ENCODE measurements at places on chromosomes 2 and 18.

GRCh38 chr2:199703199-199703598 is 147.8 kb downstream of the FTCDNL1 start:
- no peak for DNase-seq

DNA sequence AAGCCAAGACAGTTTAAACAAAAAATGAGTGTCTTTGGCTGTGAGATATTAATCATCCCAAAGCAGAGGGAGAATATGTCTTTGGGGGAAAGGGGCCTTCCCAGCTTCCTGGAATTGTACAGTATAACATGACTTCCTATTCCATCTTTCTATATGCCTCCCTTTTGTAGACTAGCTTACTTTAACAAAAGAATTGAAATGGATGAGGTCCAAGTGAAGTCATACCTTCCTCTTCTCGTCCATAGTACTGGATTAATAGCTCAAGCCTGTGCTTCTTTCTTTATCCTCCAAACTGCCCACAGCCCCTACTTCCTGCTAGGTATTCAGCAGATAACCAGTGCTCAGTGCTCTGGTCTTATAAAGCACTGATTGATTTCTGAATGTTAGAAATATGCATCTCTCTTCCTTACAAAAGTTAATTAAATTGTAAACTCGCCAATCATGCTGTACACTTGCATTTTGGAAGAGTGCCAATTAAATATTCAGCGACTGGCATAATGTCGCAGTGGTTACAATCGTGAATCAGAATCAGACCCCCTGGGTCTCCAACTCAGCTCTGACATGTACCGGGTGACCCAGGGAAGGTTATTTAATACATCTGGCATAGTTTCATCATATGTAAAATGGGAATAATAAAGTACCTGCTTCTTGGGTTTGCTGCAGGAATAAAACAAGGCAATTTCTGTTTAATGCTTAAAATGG is 325.1 kb downstream of the RND3 start:
- DNase-seq: no peak

- no peak for DNase-seq
Measured at GRCh38 chr2:12412898-12413305, 303.8 kb upstream of the TRIB2 start.

DNA sequence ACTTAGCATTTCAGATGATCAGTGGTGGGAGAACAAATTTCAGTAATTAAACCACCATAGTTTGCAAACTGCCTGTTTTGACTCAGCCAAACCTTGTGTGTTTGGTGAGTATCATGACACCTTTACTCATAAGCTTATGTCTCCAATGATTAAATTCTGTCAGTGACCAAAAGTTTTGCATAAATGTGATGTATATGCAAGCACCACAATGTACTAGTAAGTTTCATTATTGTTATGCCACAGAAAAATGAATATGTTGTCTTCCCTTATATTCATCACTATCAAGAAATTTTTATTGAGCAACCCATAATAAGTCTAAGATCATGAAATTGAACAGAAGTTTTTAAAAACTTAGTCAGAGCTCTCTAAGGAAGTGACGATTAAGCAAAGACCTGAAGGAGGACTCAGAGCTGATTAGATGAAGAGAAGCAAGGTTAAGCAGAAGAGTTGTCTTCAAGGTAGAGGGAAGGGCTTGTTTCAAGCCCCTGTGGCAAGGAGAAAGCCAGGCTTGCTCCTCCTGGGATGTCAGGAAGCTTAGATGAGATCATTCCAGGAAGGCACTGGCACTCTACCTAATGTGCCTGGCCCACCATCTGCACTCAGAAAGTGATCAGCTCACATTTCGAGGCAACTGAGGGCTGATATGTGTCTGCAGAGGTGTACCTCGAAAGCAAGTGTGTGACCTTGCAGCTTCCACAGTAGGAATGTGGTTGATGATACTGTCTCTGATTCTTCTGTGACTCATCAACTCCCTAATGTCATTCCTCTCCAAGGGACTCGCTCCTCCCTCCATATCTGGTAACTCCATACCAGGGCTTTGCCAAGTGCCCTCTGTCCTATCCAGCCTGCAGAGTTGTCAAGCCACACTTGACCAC is 54.7 kb downstream of the KCTD18 start:
- no peak for DNase-seq

GRCh38 chr2:11344342-11344955 is at the start of gene ROCK2:
TSS of gene ROCK2 (minus strand) at chr2:11344636. CDS start at chr2:11344136, 500 bp downstream.
- peak; percentile 93 for DNase-seq

GRCh38 chr2:28643911-28644334 is 107.7 kb upstream of the PPP1CB start:
- no peak for DNase-seq

GRCh38 chr2:224466304-224466895 is 64.5 kb upstream of the FAM124B start:
- DNase-seq: no peak

DNA sequence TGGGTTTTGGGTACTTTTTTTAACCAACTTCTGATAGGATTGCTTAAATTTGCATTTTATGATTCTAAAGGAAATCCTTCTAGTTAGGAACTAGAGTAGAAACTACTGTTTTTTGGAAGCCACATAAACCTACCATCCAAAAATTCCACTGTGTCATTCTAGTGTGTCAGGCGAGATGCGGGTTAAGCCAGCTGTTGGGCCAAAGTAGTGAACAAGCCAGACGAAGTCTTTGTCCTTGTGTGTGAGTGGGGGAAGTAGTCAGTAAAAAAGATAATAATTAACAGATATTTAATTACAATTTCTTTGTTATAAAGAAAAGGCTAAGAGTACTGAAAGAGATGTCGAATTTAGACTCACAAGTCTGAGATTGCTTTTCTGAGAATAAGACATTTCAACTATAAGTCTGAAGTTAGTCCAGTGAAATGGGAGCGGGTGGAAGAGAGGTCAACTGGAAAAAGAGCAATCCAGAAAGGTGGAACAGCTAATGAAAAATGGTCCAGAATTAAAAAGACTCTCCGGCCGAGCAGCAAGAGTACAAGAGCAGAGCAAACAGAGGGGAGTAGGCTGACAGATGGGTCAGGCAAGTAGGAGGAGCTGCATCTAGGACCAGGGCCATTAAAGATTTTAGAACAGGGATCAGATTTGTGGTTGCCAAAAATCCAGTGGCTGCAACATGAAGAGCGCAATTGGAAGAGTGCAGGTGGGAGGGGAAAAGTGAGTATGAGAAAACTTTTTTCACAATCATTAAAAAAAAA is 1.5 kb downstream of the EPB41L5 start:
- no peak for DNase-seq

DNA sequence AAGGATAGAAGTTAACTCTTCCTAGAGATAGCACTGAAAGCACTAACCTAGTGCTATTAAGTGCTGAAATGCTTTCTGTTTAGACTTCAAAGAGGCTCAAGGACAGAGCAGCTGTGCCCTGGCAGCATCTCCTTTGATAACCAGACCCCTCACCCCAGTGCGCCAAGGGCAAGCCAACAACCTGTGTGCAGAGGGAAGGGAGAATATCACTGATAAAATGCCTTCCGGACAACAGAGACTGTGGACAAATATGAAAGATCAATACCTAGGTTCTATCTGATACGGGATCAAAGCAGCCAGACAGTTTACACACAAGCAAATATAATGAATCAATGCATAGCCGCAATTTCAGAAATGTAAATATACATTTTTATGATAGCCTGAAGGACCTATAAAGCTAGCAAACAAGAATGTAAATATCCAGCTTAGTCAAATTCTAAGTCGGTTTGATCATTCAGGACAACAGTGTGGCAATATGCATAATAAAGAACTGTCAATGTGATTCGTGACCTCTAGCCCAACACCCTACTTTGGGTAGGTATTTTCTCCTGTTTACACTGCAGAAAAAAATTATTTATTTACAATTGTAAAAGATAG is 91.8 kb upstream of the RFX8 start:
- DNase-seq: no peak

DNA sequence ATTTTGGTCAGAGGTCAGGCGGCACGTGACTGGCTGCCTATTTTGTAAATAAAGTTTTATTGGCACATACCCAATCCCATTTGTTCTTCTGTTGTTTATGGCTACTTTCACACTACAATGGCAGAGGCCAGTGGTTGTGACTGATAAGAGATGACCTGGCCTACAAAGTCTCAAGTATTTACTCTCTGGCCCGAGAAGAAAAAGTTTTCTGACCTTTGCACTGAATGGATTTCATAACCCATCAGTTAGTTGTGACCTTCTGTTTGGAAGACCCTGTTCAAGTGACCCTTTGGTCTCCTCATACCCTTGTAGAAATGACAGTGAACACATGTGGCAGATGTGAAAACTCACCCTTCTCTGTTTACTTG is 121.4 kb upstream of the MGAT5 start:
- no peak for DNase-seq

DNA sequence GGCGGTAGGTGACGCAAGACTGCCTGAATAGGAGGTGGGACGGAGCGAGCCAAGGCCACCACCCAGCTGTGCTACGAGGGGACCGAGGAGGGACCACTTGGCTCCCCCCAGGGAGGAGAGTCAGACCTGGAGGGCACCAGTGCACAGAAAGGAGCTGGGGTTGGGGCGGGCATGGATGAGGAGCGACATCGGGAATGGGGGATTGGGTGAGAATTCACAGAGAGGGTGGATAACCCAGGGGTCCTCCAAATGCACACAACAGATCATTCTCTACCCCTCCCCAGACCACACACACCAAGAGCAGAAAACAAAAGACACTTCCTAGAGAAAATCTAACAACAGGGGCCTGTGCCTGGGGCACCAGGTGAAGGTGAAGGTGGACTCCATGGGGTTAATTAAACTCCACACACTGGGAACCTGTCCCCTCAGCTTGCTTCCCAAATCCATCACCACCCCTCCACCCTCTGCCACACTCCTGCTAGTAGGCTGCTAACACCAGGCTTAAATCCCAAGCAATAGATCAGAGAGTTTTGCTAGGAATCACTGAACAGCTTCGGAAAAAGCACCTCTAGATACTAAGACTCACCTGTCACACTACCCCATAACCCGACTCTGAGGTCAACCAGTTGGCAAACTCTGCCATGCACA is 274.6 kb downstream of the EIPR1 start:
- DNase-seq: peak; percentile 43

- DNase-seq: peak; percentile 69
Measured at GRCh38 chr2:105328281-105329196, 996 bp downstream of the TGFBRAP1 start.

DNA sequence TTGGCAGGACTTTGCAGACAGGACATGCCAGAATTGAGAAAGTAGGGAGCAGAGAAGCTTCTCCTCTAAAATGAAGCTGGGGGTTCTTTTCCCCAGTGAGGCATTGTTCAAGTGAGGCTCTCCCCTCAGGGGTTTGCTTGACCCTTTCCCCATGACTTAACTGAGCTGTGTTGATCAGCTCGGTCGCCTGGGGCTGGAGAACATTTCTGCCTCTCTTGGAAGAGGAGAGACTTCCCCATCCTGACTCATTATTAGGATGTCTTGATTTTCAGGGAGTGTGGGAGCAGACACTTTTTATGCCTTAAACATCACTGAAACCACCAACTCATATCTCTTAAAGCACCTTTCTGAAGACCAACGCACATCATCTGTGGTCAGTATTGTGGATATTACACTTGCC is 27.9 kb upstream of the GLI2 start:
- DNase-seq: no peak

GRCh38 chr2:66915237-66915636 is 480.3 kb downstream of the MEIS1 start:
- DNase-seq: no peak

DNA sequence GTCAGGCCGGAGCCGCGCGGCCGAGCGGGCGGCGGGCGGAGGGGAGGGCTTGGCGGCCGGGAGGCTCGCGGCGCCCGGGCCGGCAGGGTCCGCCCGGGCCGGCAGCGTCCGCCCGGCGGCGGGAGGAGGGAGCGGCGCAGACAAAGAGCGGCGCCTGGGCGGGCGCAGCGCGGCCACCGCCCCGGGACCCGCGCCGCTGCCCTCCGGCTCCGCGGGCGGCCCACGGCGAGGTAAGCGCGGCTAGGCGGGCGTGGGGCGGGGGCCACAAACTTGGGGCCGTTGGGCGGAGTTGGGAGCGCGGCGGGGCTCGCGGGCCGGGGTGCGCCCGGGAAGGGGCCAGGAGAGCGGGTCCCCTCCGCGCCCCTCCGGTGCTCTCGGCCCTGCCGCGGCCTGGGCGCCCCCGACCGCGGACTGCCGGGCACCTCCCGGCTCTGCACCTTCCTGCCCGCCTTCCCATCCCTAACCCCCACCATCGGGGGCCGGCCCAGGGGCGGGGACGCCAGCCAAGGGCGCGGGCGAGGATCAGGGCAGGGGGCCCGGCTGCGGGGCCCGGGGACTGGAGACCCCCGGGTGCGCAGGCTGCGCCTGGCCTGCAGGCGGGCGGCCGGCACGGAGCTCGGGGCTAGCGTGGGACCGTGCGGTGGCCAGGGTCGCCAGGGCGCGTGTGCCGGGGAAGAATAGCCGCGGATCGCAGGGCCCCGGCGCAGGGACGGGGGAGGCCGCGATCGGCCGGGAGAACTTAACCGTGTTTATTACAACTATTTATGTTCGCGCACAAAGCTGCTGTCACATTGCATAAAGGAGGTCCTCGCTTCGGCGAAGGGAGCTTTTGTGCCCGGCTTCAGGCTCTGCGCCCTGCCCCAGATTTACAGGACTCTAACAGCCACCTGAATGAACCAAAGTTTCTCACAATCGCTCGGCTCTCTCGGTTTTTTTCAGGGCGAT is at the start of gene NCK2:
Gene NCK2, plus strand, starts transcription at position 4 of the 945 bp plus-strand sequence. CDS start 110,152 bp downstream, outside the sequence.
- DNase-seq: no peak

DNA sequence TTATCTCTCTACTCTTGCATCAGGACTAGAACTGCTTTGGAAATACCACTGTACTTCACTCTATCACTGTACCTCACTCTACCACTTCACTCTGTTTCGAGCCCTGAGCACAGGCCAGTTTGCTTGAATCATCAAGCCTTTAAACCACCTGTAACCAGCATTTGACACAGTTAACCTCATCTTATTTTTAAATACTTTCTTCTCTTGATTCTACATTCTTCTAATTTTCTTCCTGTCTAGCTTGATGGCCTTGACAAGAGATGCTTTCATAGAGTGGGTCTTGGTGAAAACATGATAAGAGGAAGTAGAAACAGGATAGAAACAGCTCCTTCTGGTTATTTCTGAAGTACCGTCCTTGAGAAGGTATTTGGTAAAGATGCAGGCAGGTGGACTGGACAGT is 78.1 kb downstream of the SPIRE1 start:
- DNase-seq: no peak

- peak; percentile 47 for DNase-seq
Measured at GRCh38 chr2:68774569-68775271, 40.1 kb downstream of the ARHGAP25 start.

- DNase-seq: peak; percentile 55
Measured at GRCh38 chr18:79529991-79530390, 134.3 kb downstream of the NFATC1 start.

DNA sequence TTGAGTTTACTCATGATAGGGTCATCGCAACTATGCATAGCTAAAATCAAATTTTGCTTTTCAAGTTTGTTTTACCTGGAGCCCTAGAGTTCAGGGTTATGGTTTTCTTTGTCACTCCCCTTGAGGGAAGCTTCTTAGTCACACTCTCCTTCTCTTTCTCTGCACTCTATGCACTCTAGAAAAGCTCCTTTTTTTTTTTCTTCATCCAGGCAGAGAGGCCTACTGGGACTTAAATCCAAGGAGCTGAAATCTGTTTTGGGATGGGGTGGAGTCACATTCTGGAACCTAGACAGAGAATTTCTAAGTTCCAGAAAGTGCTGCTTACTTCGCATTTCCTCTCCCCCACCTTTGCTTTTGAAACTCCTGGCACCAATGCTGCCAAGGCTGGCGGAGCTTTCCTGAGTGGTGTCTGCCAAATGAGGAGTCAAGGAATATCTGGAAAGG is 19.1 kb upstream of the IL18R1 start:
- no peak for DNase-seq
